Lower lobe of right lung (tissue), 2 donors: ENCODE measurements at places on chromosomes 6 and 20. TPM values are rescaled to one million over a fixed set of nuclear protein-coding genes. Genes with fewer than 3 reads are reported as not detected.

The CST2 gene
- not detected for total RNA-seq

The STMND1 gene
- total RNA-seq: 4.9 TPM

DNA sequence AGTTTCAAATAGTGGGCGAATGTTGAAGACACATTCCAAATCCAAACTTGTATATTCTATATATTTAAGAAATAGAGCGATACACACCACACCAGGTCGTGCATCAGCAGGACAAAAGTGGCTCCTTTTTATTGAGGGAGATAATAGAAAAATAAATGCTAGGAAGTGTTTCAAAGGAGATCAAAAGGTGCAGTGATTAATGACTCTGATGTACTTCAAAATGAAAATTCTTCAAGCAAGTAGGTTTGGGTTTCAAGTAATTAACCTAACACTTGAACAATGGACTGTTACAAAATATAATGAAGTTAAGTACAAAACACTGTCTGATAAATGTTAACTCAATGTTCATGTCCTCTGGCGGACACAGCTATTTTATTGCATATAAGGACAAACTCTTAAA is 185.9 kb downstream of the BTBD9 start:
- DNase-seq: no peak

GRCh38 chr6:14309516-14309915 is 191.9 kb downstream of the CD83 start:
- DNase-seq: no peak

GRCh38 chr6:12761376-12762115 is 45.0 kb downstream of the PHACTR1 start:
- DNase-seq: no peak

GRCh38 chr6:35602133-35602946 is 86.4 kb downstream of the FKBP5 start:
- DNase-seq: no peak

DNA sequence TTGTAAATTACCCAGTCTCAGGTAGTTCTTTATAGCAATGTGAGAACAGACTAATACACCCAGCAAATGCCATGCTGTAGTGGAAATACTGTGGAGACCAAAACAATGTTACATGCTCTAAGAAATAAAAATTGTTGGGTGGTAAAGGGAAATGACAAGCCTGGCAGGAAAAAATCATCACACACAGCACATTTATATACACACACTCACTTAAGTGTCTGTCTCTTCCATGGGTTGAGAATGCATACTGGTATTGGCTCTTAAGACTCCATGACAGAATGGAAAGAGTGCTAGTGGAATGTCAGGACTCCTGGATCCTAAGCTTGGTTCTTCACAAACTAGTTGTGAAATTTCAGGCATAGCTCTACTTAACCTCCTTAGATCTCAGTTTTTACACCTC is 343.0 kb downstream of the CD83 start:
- no peak for DNase-seq

- no peak for DNase-seq
Measured at GRCh38 chr6:6781172-6781872, 192.8 kb downstream of the LY86 start.
